HCT116 (cell line): ENCODE measurements at places on chromosomes 16 and 17.

- DNase-seq, result no peak
- no peaks in the 10 kb centered on the region for H3K4me1 ChIP-seq
- no peaks in the 10 kb centered on the region for H3K36me3 ChIP-seq
- no peak overlapping the region for H3K27ac ChIP-seq
Measured at GRCh38 chr17:9002227-9002605, 19.1 kb upstream of the NTN1 start.

- no peaks in the 10 kb centered on the region for H3K4me1 ChIP-seq
- H3K27me3 ChIP-seq, result no peaks in the 10 kb centered on the region
- no peak overlapping the region for H3K4me3 ChIP-seq
- H3K36me3 ChIP-seq, result no peaks in the 10 kb centered on the region
- no peak for DNase-seq
- no peak overlapping the region for H3K27ac ChIP-seq
Measured at GRCh38 chr17:60863892-60864707, 186.4 kb downstream of the BCAS3 start.

GRCh38 chr16:6913566-6913965 lies 419.1 kb upstream of the RBFOX1 start:
- H3K4me1 ChIP-seq, result no peaks in the 10 kb centered on the region
- no peak overlapping the region for H3K4me3 ChIP-seq
- H3K36me3 ChIP-seq, result no peaks in the 10 kb centered on the region
- H3K27me3 ChIP-seq, result no peaks in the 10 kb centered on the region
- no peak for DNase-seq
- no peak overlapping the region for H3K27ac ChIP-seq

DNA sequence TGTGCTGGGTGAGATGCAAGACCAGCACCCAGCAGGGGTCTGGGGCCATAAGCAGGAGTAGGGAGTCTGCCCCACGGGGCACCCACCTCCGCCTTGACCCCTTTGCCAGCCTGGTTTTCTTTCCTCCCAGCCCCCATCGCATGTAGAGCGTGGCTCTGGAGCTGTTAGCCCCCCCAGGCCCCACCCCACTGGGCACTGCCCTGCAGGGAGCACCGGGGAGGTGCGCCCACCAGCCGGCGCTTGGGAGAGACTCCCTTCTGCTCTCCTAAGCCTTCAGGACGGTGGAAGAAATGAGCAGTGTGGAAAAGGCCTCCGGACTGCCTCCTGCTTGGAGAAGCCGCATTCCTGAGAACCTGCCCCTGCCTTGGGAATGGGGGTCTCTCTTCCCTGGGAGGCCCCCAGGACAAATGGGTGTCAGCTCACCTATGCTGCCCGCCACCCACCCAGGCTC lies 186.2 kb downstream of the IRF8 start:
- no peak for DNase-seq
- no peaks in the 10 kb centered on the region for H3K4me1 ChIP-seq
- peaks cover 14% of the 10 kb centered on the region; the same call in 1 of the 2 replicates for H3K27me3 ChIP-seq
- no peaks in the 10 kb centered on the region for H3K36me3 ChIP-seq

DNA sequence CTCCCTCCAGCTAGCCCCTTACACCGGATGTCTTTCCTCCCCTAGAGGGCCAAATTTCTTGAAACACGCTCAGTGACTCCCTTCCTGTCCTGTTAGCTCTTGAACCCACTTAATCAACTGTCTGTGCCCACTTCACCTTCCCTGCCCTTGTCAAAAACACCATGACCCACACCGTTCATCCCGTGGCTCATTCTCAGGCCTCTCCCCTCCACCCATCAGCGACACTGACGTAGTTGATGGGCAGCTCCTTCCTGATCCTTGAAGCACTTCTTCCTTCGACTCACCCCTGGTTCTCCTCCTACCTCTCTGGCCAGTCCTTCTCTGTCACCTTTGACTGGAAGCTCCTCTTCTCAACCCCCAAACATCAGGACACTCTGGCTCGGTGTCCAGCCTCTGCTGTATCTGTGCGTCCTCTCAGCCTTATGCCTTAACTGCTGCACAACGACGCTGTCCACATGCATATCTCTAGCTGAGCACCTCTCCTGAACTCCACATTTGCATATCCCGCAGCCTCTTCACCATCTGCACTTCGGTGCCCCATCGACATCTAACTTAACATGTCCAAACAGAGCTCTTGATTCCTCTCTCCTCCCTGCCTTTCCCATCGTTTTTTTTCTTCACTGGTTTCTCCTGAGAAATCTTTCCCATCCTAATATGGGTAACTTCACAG lies 39.3 kb upstream of the CCDC182 start:
- no peak overlapping the region for H3K27ac ChIP-seq
- DNase-seq, result no peak
- H3K36me3 ChIP-seq, result no peaks in the 10 kb centered on the region
- no peak overlapping the region for H3K4me3 ChIP-seq
- peaks cover 31% of the 10 kb centered on the region for H3K27me3 ChIP-seq

DNA sequence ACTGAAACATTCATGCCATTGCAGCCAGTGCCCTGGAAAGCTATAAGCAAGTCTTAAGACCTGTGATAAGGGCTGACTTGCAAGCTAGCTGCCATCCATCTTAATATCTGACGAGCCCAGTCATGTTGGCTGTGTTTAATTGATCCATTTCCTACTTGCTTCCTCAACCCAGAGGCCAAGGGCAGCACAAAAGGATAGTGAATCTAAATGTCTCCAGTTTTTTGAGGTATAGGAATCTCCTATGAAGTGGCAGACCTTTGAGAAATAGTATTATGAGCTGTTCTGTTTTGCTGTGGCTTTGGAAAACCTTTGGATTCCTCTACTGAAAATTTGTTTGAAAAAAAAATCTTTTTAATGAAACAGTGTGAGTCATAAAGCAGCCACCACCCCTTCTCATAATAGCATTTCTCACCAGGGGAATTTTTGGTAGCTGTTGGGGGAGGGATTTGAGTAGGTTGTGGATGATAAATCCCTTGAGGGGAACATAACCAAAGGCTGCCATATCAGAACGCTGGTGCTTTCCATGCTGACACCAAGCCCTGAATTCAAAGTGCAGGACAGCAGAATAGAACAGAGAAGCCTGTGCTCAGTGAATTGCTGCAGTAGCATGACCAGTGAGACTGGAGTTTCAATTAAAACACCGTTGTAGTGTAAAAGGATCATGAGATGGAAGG lies 12.9 kb downstream of the ZNRF1 start:
- H3K27ac ChIP-seq, result peak overlapping the region; percentile 88
- peaks cover 76% of the 10 kb centered on the region for H3K4me1 ChIP-seq
- no peaks in the 10 kb centered on the region for H3K36me3 ChIP-seq

- H3K27me3 ChIP-seq, result peaks cover 21% of the 10 kb centered on the region; the same call in 1 of the 2 replicates
- no peak overlapping the region for H3K4me3 ChIP-seq
- H3K36me3 ChIP-seq, result no peaks in the 10 kb centered on the region
- H3K27ac ChIP-seq, result no peak overlapping the region
Measured at GRCh38 chr17:77906377-77906871, 52.1 kb upstream of the TNRC6C start.

GRCh38 chr17:17235212-17236174 lies 1.5 kb downstream of the FLCN start:
- peak overlapping the region; percentile 96 for H3K4me3 ChIP-seq
- peaks cover 5% of the 10 kb centered on the region for H3K36me3 ChIP-seq
- peaks cover 8% of the 10 kb centered on the region for H3K4me1 ChIP-seq
- no peaks in the 10 kb centered on the region for H3K27me3 ChIP-seq
